ENCODE measurements at places on chromosomes 5 and 9. TPM values are rescaled to one million over a fixed set of nuclear protein-coding genes. Genes with fewer than 3 reads are reported as not detected.

DNA sequence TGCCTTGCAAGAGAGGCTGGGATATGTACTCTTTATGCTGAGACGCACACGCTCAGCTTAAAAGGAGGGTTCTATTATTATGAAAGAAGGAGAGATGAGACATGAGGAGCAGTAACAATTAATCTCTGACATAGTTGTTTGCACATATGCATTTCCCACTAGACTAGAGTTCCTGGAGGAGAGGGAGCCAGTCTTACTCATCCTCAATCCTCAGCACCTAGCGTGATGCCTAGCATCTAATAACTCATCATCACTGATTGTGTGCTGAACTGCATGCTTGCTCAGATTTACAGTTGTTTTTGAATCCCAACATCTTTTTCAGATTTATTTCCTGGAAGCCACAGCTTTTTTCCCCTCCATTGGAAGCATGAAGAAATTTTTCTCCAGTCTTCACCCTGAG lies 35.5 kb downstream of the GCNT4 start:
- DNase-seq: no peak

DNA sequence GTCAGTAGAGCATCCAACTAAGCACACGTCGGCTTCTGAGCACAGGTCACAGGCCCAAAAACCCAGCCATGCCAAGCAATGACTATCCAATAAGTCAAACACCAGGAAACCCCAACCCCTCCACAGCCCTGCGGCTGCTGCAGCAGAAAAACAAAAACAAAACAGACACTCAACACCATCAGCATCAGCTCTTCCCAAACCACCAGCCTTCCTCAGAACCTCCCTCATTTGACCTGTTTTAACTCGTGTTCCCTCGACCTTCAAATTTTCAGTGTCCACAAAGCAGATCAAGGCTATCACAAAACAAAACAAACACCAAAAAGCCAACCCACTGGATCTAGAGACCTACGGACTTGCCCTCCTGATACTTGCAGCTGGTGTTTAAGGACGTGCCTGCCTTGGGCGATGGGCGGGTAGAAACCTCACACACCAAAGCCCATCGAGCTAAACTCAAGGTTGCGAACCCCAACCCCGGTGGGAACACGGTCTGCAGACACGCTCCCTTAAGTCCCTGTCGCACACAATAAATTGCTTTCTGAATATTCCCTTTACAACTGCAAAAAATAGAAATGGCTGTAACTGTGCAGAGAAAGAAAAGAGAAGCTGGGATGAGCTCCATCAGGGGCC lies 247.1 kb upstream of the ANKRD55 start:
- no peak for DNase-seq

GRCh38 chr9:86274821-86275643 lies 7.3 kb downstream of the ISCA1 start:
- DNase-seq: no peak

FBP1 gene
- 31.2 TPM for total RNA-seq

CAMK2A gene
- total RNA-seq: not detected

DNA sequence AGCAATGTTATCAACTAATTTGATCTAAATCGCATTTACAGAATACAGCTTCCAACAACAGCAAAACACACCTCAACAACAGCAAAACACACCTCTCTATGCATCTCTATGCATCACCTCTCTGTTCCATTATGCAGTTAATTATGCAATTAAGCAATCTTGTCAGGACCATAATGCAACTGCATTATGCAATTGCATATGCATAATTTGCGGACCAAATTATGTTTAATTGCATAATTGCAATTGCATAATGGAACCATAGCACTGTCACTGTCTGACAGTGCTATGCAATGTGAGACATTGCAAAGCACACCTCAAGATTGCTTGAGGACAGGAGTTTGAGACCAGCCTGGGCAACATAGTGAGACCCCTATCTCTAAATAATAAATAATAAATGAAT lies 80.4 kb upstream of the PRSS3 start:
- DNase-seq: no peak

GRCh38 chr5:73693573-73694061 lies 67.6 kb downstream of the ARHGEF28 start:
- DNase-seq: no peak

All from pancreas (tissue), 10 donors.